Stimulated activated CD4-positive, alpha-beta T cell treated with anti-CD3 and anti-CD28 coated beads, TNF-alpha, amount 100 ng/mL, for 4 hours (primary cell): ENCODE measurements at places on chromosomes 5 and 9.

DNA sequence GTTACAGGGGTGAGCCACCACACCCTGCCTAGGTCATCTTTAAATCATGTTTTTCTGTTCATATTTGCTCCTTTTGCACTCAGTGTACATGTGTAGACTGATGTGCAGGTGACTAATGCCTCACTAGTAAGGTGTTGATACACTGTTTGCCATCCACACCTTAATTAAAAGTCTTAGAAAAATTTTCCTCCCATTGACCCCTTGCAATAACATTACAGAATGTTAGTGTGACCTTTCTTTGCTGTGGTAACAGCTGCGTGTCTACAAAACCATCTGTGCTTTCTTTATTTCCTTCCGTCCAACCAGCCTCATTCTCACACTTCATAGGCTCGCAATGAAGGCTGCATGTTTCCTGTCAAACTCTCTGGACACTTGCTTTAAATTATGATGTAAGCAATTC lies 6.6 kb upstream of the CEMIP2 start:
- no peak for DNase-seq

DNA sequence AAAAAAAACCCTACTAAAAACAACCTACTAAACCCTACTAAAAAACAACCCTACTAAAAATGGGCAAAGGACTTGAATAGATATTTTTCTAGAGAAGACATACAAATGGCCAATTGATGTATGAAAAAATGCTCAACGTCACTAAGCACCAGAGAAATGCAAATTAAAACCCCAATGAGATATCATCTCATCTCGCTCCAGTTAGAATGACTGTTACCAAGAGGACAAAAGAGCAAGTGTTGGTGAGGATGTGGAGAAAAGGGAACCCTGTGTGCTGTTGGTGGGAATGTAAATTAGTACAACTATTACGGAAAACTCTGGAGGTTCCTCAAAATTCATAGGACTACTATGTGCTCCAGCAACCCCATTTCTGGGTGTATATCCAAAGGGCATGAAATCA lies 10.8 kb downstream of the SDHA start:
- DNase-seq: no peak

DNA sequence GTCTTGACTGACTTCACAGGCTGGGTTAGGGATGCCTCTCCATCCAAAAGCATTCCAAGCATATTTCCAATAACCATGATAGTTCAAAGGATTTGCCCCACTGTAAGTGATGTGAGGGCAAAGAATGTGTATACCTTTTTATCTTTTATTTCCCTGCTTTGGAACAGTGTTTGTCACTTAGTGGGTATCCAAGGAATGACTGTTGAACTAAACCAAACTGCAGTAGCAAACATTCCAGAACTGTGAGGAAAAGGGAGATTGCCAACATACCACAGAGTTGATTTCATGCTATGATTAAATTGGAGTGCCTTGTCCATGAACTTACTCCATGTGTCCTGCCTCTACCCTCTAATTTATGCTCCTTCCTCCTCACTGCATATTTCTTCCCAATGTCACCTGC lies 400.0 kb downstream of the KIAA0825 start:
- DNase-seq: no peak

- no peak for DNase-seq
Observed at GRCh38 chr5:174667526-174667925, 56.9 kb upstream of the MSX2 start.

GRCh38 chr9:116589392-116590354 lies 97.4 kb upstream of the TRIM32 start:
- DNase-seq: no peak

GRCh38 chr9:3783156-3783555 lies 257.4 kb upstream of the RFX3 start:
- no peak for DNase-seq

- no peak for DNase-seq
Observed at GRCh38 chr9:108835831-108836230, 20.0 kb downstream of the ACTL7B start.

DNA sequence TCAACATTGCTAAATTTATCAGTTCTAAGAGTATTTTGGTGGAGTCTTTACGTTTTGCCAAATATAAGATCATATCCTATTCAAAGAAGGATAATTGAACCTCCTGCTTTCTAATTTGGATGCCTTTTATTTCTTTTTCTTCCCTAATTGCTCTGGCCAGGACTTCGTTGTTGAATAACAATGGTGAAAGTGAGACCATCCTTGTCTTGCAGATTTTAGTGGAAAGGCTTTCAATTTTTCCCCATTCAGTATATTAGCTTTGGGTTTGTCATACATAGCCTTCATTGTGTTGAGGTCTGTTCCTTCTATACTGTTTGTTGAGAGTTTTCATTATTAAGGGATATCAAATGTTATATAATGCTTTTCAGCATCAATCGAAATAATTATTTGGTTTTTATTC lies 1974.2 kb upstream of the ACO1 start:
- DNase-seq: no peak

GRCh38 chr9:87816036-87816435 lies 66.6 kb upstream of the SPATA31E1 start:
- no peak for DNase-seq

DNA sequence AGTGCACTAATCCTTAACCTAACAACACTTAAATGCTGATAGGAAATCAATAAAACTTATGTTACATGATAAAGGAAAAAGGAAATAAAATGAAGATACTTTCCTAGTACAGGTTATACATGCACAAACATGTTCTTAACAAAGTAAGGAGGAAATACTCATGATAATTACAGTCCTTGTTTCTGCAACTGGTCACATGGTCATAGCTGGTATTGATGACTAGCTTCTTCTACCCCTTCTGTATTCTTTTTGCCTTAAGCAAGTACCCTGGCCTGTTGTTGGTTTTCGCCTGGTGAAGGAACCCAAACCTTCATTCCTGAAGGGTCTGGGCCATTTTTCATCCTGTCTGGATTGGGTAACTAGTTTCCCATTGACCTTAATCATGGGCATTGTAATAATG lies 93.7 kb upstream of the FBN2 start:
- DNase-seq: no peak
